ENCODE measurements at places on chromosomes 16 and 17. TPM values are rescaled to one million over a fixed set of nuclear protein-coding genes. Genes with fewer than 3 reads are reported as not detected.

Gene CCDC40
- 5.8 TPM for total RNA-seq

Gene PLLP
- total RNA-seq: 0.02 TPM

Gene NPIPA8
- 0.41 TPM for total RNA-seq

Gene AFMID
- total RNA-seq: 31.7 TPM
